Esophagus muscularis mucosa (tissue), 4 donors: ENCODE measurements at places on chromosomes 6 and 20. TPM values are rescaled to one million over a fixed set of nuclear protein-coding genes. Genes with fewer than 3 reads are reported as not detected.
A peak's percentile ranks its signal among the peaks of the same experiment; 100 is the strongest.

DNA sequence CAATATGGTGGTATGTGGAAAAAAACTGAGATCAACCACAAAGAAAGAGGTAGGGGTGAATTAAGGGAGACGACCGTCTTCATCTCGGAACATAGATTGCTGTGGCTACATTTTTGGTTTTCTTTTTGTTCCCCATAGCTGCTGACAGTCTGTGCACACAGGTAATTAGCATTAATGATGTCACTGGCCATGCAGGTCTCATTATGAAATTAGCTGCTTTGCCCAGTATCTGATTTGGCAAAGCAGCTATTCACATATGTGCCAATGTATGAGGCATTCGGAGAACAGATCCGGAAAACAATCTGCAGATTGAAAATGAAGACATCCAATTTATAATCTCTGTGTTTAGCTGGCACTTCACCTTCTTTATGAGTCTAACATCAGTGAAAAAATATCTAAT lies 13.1 kb downstream of the NOX3 start:
- H3K4me3 ChIP-seq, result no peak overlapping the region
- H3K27me3 ChIP-seq, result no peaks in the 10 kb centered on the region
- peaks cover 3% of the 10 kb centered on the region for H3K4me1 ChIP-seq

GRCh38 chr6:70673054-70673453 lies 5.4 kb downstream of the SMAP1 start:
- no peak overlapping the region for H3K4me3 ChIP-seq
- no peaks in the 10 kb centered on the region for H3K36me3 ChIP-seq
- DNase-seq, result no peak
- H3K27ac ChIP-seq, result no peak overlapping the region
- H3K27me3 ChIP-seq, result no peaks in the 10 kb centered on the region

GRCh38 chr6:22755605-22756004 lies 186.2 kb downstream of the HDGFL1 start:
- no peaks in the 10 kb centered on the region for H3K36me3 ChIP-seq
- H3K4me1 ChIP-seq, result no peaks in the 10 kb centered on the region
- H3K27ac ChIP-seq, result no peak overlapping the region
- H3K27me3 ChIP-seq, result no peaks in the 10 kb centered on the region
- H3K4me3 ChIP-seq, result no peak overlapping the region

GRCh38 chr6:47086051-47086770 lies 44.1 kb upstream of the ADGRF1 start:
- no peak overlapping the region for H3K4me3 ChIP-seq
- H3K27ac ChIP-seq, result no peak overlapping the region
- H3K36me3 ChIP-seq, result no peaks in the 10 kb centered on the region
- no peaks in the 10 kb centered on the region for H3K27me3 ChIP-seq

Gene C20orf204
- 0.17 TPM for total RNA-seq

- DNase-seq, result no peak
- no peaks in the 10 kb centered on the region for H3K27me3 ChIP-seq
- peaks cover 19% of the 10 kb centered on the region for H3K4me1 ChIP-seq
- H3K27ac ChIP-seq, result peak overlapping the region; percentile 84
- H3K4me3 ChIP-seq, result no peak overlapping the region
Measured at GRCh38 chr6:90369024-90369519, 72.4 kb upstream of the BACH2 start.

DNA sequence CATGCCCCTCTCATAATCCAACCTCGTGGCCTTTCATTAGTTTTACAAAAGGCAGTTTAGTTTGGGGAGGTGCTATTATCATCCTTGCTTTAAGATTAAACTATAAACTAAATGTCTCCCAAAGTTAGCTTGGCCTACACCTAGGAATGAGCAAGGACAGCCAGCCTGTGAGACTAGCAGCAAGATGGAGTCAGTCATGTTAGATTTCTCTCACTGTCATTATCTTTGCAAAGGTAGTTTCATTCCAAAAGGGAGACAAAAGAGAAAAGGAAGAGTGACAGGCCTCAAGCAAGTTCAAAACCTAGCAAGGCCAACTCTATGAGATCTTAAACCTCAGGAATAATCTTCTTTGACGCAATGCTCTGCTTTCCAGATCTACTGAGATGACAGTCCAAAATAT lies 232.2 kb downstream of the UBE3D start:
- no peaks in the 10 kb centered on the region for H3K4me1 ChIP-seq
- no peaks in the 10 kb centered on the region for H3K36me3 ChIP-seq
- no peak overlapping the region for H3K27ac ChIP-seq
- no peaks in the 10 kb centered on the region for H3K27me3 ChIP-seq
- DNase-seq, result no peak

- H3K27ac ChIP-seq, result no peak overlapping the region
- no peak overlapping the region for H3K4me3 ChIP-seq
- peaks cover 9% of the 10 kb centered on the region for H3K4me1 ChIP-seq
- H3K27me3 ChIP-seq, result no peaks in the 10 kb centered on the region
- H3K36me3 ChIP-seq, result no peaks in the 10 kb centered on the region
- DNase-seq, result no peak
Measured at GRCh38 chr20:32577023-32577422, 8.1 kb downstream of the NOL4L start.
